ENCODE measurements at places on chromosomes 12 and 14.

- DNase-seq, result no peak
Observed at GRCh38 chr12:92142251-92142926, 3.3 kb downstream of the BTG1 start.

- no peak for DNase-seq
Observed at GRCh38 chr12:78534311-78534710, 330.3 kb upstream of the SYT1 start.

DNA sequence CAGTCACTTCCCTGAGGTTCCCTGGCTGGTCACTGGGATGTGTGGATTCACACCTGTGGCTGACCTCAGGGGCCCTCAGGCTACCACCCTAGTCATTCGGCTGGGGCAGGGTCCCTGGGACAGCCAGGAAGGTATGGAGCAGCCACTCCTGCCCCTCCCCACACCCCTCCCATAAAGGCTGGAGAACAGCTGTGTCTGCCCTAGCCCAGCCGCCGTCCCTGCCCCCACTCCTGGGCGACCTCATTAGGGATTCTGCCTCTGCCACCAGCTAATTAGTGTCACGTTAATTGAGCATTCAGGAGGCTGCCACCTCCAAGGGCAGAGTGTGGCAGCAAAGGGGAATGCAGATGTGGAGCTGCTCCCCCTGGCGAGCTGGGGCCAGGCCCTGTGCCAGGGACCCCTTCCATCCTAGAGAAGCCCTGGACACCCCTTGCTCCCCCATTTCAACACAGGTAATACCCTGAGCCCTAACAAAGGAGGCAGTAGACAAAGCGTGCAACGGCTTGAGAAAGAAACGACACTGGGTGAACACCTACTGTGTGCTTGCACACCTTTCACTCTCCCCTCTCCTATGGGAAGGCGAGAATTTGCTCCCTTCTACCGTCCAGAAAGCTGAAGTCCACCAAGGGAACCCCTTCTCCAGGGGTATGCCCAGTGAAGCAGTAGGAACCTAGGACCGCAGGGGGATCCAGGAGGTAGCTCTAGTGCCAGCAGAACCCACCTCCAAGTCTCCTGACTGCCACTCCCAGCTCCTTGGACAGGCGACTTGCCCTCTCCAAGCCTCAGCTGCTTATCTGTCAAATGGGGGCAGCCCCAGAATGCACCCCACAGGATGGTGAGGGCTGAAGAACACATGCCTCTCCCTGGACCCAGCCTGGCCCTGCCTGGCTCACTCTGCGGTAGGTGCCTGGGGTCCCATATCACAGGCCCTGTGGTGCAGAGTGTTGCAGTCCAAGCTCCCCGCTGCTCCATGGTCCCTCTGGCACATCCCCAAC, 45.1 kb downstream of the FAM222A start:
- DNase-seq, result no peak

- DNase-seq, result no peak
Observed at GRCh38 chr12:46111715-46112114, 121.3 kb upstream of the SCAF11 start.

DNA sequence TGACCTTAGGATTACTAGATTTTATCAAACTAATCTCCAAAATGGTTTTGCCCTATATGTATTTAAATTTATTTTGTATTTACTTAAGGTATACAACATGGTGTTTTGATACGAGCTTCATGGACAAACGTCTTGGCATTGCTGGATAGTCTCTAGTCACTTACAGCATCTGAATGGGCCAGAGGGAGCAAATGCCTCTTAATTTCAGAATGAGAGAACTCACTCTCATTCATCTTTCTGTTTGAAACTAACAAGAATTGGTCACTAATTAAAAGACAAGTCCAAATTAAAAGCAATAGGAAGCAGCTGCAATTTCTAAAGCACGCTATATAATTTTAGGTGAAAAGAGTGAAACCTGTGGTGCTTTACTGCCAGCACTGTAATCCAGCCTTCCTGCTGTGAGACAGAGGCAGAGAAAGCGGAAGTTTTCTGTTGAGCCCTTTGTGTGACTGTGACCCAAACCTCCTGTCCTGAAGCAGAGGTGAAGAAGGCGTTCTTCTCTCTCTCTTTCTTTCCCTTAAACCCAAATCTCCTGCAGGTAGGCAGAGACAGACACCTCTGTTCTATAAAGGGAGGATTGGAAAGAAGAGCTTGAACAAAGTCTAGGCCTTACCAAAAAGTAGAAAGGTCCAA, 184.6 kb upstream of the NAV3 start:
- no peak for DNase-seq

GRCh38 chr12:131692431-131692830, 18.5 kb upstream of the SFSWAP start:
- no peak for DNase-seq

DNA sequence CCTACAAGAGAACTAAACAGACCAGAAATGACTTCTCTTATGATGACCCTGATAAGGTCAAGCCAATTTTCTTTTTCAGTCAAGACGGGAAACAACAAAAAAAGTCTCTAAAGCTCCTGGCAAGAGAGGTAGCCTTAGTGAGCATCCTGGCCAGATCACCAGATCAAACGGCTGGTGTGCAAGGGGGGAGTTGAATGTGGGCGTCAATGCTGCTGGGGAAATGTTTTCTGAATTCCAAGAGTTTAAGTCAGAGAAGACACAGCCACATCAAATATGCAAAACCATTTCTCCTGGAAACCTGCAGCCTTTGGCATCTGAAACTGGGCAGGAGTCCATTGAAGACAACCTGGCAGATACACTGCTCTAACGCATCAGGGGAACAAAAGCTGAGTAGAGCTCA, 16.0 kb upstream of the SELPLG start:
- no peak for DNase-seq

- DNase-seq, result no peak
Observed at GRCh38 chr12:116568203-116568602, 9.0 kb downstream of the MAP1LC3B2 start.

- peak; percentile 88 for DNase-seq
Observed at GRCh38 chr12:31659087-31659942, at the start of gene ETFBKMT. Gene ETFBKMT (plus strand): TSS chr12:31659688. CDS start chr12:31661954, 2,266 bp downstream.

- DNase-seq, result no peak
Observed at GRCh38 chr12:117921929-117922777, 46.6 kb downstream of the KSR2 start.
